ENCODE measurements at places on chromosomes 2 and 18.

- no peak for DNase-seq
These were observed 46.1 kb upstream of the CYTIP start for GRCh38 chr2:157489983-157490382.

DNA sequence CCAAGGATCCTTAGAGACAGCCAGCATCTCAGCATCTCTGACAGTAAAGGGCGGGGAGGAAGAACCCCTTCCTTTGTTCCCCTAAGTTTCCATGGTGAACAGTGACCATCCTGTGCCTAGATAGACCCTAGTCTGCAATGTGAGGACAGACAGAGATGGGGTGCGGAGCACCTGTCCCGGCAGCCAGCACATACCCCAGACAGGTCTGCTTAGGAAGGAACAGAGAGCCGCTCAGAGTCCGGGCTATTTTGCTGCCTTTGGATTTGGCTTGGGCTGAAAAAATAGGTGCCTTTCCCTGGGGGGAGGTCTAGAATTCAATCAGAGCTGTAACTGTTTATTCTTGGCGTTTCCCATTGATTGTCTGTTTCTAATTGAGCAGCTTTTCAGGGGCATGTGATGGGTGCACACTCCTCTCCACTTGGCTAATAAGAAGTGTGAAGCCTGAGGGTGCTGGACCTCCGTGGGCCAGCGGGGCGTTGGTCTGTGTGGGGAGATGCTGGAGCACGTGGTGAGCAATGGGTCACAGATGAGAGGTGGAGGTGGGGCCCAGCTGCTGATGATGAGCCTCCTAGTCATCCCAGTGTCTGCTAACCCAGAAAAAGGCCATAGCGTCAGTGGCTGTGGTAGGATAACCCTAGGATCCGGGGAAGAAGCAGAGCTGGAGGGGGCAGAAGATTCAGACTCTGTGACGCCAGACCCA lies 236.8 kb downstream of the SEPTIN10 start:
- DNase-seq = no peak

DNA sequence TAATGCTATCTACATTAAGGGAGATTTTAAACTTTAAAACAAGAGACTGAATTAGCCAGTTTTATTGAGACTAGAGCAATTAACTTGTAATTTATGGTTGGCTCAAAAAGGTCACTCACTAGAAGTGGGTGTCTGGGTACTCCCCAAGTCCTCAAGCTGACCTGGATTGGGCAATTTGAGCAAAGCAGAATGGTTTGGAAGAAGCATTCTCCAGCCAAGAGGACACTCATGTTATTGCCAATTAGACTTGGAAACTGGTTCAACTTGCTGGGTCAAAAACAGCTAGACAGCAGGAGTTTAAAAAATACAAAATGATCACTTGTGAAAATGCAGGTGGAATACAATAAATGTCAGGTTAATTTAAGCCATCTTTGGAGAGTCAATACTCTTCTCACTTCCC lies 29.5 kb upstream of the MYO1B start:
- DNase-seq = no peak

DNA sequence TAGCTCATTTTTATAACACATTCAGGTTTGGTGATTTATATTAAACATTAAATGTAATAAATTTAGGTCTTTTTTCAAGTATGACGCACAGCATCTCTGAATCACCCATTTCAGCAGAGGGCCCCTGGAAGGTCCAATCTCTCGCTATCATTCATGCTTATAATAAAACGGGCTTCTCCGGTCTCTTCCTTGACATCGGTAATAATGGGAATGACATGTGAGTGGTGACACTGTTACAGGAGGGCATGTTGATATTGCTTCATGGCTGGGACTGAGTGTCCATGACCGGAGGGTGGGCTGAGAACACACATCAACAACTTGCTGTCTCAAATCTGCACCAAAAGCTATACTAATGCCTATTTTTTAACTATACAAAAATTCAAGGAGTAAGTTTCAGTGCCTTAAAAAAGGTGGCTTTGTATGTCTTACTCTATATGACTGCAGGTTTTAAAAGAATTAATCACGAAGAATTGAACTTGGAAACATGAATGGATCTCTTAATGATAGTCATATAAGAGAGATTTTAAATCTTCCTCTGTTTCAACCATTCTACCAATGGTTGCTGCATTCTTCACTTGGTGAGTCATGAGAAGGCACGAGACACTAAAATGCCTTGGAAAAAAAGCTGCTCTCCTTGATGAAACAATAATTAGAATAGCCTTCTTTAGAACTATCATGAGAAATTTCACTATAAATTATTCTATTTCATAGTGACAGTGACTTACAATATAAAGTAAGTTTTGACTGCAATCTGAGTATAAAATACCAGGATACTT lies 101.9 kb upstream of the NRP2 start:
- DNase-seq = no peak

- no peak for DNase-seq
These were observed 167.0 kb downstream of the NDUFA10 start for GRCh38 chr2:239858179-239858578.

DNA sequence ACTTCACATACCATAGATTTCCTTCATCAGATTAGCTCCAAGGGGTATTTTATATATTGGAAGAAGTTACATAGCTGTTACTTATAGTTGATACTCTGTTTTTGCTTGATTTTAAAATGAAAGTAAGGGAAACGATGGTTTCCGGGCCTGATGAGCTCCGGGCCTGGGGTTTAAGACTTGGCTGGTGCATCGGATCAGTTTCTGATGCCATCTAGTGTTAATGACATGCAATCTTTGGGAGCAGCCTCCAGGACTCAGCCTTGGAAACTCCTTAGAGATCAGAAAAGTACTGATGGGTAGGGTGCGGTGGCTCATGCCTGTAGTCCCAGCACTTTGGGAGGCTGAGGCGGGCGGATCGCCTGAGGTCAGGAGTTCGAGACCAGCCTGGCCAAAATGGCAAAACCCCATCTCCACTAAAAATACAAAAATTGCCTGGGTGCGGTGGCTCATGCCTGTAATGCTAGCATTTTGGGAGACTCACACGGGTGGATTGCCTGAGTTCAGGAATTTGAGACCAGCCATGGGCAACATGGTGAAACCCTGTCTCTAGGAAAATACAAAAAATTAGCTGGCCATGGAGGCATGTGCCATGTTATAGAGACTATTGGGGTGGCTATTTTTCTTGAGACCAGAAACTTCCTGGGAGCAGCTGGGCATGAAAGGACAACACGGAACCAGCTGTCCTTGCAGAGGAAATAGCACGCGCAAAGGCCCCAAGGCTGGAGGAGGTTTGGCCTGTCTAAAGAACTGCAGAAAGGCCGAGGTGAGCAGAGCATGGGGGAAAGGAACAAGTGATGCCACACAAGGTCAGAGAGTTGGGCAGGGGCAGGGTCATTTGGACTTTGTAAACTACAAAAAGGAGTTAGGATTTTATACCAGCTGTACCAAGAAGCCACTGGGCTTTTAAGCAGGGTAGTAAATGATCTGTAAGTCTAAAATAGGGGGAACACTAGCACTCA lies 46.9 kb upstream of the CNOT11 start:
- peak; percentile 24 for DNase-seq

All from AG04449 (cell line).